ENCODE measurements at places on chromosomes 11 and 22.

- no peak for DNase-seq
Measured at GRCh38 chr11:71473793-71474080, 20.7 kb downstream of the NADSYN1 start.

DNA sequence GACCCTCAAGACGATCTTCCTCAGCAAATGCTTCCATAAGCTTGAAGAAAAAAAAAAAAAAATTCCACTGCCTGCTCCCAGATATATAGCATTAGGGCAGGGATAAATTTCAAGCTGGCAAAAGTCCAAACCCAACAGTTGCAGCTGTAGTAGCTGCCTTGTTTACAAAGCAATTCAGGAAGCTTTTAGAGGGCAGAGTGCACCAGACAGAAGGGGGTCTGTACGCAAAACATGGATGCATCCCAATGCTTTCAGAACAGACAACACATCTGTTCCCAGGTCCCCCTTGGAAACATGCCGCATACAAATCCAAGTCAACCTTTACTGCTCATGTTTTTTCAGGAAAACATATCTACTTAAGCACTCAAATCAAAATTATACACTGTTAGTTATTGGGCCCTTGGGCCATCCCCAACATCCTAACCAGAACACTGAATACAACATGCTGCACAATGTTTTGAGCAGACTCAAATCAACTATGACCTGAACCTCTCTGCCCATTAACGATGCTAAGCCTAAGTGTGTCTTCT lies 94.5 kb downstream of the CADM1 start:
- no peak for DNase-seq

DNA sequence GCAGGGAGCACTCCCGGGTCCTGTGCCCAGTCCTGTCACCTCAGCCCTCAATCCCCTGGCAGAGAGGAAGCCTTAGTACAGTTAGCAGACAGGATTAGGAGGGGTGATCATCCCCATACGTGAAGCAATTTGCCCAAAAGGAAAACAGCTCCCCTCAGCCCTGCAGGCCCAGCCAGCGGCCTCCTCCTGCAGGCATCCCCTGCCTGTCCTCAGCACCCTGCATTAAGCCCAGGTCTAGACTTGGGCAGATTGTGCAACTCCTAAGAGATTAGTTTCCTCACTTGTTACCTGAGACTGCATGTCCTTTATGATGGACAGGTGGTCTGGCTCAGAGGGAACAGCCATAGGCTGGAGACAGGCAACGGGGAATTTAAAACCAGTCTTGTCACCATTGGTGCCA lies 95.5 kb upstream of the TMEM45B start:
- no peak for DNase-seq

GRCh38 chr11:95655536-95655935 lies 134.0 kb downstream of the FAM76B start:
- DNase-seq = no peak
